ENCODE measurements at places on chromosomes 5 and 9.

DNA sequence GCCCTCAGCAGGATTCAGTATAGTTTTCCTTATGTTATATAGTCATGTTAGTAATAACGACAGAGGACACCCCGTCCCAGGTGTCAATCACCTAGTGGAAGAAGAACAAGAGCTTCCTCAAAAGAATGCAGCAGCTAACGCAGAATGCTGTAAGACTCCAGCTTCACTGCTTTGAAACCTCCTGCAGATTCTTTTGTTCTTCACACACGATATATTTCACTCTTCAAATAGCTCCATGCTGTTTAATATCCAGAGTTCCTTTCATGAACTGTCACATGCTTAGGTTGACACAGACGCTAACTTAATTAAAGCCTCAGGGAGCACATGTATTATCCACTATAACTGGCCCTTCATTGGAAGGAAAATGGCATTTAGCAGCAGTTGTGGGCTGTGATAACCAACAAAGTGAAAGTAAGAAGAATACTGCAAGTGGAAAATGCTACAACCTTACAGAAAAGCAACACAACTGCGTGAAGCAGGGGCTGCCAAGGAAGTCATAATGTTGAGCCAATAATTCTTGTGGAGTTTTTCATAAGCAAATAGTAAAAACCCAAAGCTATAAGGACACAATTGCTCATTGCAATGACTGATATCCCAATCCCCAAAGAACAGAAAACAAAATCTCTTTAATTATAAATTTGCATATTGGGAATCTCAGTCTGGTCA lies 387.5 kb downstream of the PLK2 start:
- DNase-seq = no peak

- no peak for DNase-seq
Measured at GRCh38 chr5:34682926-34683623, 26.9 kb downstream of the RAI14 start.

GRCh38 chr5:150801117-150801927 lies 22.8 kb downstream of the SMIM3 start:
- no peak for DNase-seq

DNA sequence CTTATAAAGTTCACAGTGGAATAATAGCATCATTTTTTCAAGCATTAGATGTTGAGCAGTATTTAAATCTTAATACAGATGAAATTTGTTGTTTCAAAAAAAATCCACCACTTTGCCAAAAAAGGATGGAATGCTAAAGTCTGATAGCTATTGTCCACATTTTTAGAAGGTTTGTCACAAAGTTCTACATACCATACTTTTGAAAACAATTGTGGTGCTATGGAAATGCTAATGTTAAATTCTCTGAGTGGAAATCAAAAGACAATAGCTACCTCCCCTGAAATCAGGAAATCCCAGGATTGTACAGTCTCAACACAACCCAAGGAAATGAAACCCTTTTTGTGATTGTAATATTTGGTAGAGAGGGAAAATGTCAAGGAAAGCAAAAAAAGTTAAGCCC lies 19.3 kb upstream of the GRAMD2B start:
- DNase-seq = no peak

GRCh38 chr5:74182603-74183002 lies 457.9 kb downstream of the ENC1 start:
- no peak for DNase-seq

GRCh38 chr5:74378464-74378863 lies 262.1 kb downstream of the ENC1 start:
- DNase-seq = no peak

DNA sequence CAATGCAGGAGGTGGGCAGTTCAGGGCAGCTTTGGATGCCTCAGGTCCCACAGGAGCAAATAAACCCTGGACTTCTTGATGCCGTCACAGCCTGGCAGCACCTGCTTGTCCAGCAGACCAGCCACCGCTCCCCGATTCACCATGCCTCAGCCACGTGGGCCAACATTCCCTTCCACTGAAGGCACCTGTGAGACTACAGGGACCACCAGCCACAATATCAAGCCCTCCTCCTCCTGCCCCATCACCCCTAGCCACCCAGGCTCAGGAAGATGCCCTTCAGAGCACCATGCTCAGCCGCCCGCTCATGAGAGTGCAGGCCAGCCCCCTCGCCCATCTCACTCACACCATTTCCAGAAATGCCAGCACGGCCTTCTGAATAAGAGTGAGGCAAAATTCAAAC lies 234.7 kb downstream of the SYK start:
- DNase-seq = no peak

All from T-helper 9 cell (primary cell).